ENCODE measurements at places on chromosomes 5 and 9. TPM values are rescaled to one million over a fixed set of nuclear protein-coding genes. Genes with fewer than 3 reads are reported as not detected.

SPATA31C1 gene
- not detected for total RNA-seq

TMEM38B gene
- total RNA-seq, result 8.3 TPM

CDX1 gene
- under 0.01 TPM for total RNA-seq

FLT4 gene
- 533 TPM for total RNA-seq

SPINK1 gene
- not detected for total RNA-seq

RETREG1 gene
- total RNA-seq, result not detected

MYO10 gene
- 60.9 TPM for total RNA-seq

PCDHA1 gene
- total RNA-seq, result under 0.01 TPM

NTNG2 gene
- 0.60 TPM for total RNA-seq

RASGEF1C gene
- total RNA-seq, result not detected

GABRB2 gene
- not detected for total RNA-seq

PFN3 gene
- total RNA-seq, result not detected
